Activated naive CD4-positive, alpha-beta T cell treated with anti-CD3 and anti-CD28 coated beads for 36 hours (primary cell): ENCODE measurements at places on chromosomes 11 and 22.

DNA sequence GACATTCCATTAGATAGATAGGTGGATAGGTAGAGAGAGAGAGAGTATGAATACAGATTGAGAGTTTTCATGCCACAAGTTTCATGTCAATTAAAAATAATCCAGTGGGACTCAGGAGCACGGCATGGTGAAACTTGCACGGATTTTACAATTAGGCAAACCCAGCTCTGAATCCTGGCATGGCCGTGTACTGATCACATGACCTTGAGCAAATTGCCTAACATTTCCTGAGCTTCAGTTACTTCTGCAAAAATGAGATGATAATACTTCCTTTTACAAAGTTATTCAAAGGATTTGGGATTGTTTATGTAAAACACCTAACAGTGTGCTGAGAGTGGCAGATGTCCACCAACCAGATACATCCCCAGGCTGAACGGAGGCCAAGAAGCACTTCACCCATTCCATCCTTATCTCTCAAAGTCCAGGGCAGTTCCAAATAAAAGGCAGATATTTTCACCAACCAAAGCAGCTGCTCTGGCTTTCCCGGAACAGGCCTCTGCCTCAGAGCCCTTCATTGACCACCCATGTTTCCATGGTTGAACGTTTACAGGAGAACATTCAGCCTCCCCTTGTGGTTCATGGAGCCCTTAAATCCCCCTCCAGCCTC lies 17.9 kb downstream of the APLNR start:
- DNase-seq, result no peak

DNA sequence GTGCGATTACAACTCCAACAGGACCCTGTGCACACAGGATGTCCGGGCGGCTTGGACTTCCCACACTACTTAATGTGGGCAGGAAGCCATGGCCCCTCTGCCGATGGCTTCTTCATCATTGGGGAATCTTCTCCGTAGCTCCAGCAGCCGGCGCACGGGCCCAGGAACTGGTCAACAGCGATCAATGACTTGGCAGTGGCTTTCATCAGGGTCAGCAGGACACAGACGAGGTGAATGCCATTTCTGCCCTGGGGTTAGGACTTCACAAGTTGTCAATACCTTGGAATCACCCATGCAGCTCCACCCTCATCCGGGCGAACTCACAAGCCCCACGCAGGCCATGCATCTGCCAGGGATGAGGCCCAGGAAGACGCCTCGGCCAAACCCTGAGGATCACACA lies 645.7 kb downstream of the BRD1 start:
- no peak for DNase-seq

- no peak for DNase-seq
Observed at GRCh38 chr11:115848611-115849010, 344.4 kb upstream of the CADM1 start.

DNA sequence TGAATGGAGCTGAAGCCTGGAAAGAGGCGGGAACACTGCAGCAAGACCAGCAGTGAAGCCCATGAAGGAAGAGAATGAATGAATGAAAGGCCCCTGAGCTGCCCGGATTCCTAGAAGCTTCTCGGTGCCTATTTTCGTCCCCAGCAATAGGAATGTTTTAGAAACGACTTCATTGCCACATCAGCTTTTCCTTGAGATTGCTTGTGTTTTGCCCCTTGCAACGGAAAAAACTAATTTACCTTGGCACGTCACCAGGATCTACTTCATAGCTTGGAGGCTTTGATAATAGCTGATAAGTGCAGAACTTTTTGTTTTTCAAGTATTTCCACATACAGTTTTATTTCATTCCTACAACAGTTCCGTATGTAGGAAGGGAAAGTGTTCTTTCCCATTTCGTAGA lies 248.9 kb upstream of the NARS2 start:
- no peak for DNase-seq

DNA sequence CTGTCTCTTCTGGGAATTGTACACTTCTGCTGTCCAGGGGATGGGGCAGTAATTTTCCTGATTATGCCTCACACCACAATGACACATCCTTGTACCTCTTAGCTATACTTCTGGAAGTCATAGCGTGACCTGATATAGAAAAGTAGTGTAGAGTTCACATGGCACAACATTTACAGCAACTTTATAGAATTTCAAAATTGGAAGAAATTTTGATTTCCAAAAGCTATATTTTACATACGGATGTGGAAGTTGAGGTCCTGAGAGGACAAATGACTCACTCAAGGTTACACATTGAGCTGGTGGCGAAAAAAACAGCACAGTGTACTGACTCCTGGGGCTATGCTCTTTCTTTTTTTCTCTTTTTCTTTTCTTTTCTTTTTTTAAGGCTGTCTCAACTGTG lies 6.3 kb upstream of the CYP2R1 start:
- no peak for DNase-seq

DNA sequence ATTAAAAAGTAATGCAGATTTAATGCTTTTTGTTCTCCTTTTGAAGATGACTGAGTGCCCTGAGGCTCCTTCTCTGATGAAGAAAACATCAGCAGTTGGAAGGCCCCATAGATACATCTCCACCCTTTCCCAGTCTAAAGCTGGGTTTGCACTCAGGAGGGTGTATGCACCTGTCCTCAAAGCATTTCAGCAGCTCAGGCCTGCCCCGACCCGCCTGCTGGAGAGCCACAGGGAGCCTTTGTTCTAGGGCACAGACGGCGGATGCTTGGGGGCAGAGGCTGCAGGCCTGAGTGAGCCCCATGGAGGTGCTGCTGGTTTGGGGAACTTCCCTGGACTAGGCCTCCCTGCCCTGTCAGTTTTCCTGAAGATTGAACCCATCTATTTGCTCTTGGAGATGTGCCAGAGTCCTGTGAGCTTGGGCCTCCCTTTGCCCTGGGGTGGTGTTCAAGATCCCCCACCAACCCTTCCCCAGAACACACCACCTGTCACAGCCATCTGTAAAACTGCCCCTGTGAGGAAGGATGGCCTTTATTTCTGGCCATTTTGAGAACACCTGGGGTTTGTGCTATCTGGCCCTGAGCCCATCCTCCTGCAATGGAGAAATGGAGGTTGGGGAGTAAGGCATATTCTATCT lies 160.0 kb downstream of the NAV2 start:
- DNase-seq, result no peak

- no peak for DNase-seq
Observed at GRCh38 chr11:128927683-128928336, 14.9 kb downstream of the TP53AIP1 start.

DNA sequence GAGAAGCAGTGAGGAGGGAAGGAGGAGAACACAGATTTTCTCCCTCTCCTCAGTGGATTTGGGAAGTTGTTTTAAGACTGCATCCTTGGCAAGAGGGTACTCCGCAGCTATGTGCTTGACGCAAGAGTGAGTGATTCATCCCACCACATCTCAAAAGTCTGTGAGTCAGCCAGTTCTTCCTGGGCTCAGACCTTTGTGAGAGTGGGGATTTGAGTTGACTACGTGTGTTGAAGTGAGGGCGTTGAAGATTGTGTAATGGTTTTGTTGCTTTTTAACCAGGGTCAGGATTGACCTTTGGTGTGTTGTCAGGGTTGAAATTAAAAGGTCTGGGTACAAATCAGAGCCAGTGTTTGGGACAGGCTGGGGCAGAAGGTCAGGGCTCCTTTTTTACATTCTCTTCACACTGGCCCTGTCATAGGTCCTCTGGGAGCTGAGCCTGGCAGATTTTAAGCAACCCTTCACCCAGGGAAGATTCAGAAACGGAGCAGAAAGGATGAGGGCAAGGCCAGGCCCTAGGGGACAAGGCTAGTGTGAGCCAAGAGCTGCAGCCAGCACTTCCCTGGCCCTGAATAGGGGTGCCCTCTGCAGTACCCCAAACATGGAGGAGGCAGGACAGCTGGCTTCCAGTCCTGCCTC lies 4.2 kb upstream of the C11orf86 start:
- peak; percentile 40 for DNase-seq

- DNase-seq, result no peak
Observed at GRCh38 chr11:70027451-70027850, 50.7 kb upstream of the ANO1 start.

- DNase-seq, result no peak
Observed at GRCh38 chr11:102488208-102488607, 35.6 kb upstream of the TMEM123 start.

DNA sequence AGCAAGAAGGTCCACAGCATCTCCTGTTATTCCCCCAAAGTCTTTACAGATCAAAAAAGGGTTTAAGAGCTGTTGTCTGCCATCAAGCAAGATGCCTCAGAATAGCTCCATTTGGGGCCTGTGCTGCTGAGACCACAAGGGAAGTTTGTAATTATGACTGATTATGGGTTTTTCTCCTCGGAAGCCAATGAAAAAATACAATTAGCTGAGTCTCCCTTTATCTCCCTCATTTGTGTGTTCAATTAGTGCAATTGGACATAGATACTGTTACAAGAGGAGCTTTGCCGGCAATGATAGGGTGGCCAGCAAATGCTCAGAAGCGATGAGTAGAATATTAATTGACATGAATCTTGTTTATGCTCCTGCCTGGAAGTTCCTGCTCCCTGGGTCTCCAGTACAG lies 83.7 kb downstream of the COMMD9 start:
- DNase-seq, result no peak

DNA sequence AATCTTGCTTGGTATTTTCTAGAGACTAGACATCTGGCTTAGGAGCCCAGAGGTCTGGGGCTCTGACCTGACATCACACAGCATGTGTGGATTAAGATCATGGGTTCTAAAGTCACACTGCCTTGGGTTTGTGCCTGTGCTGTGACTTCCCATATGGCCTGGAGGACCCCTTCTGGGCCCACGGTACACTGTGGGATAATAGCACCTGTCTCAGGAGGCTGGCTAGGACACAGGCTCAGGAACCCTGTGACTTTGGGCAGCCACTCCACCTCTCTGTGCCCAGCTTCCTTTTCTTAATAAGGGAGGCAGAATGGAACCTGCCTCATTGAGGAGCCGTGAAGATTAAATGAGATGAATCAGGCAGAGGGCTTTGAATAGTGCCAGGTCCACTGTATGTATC lies 99.2 kb upstream of the B3GAT1 start:
- no peak for DNase-seq

DNA sequence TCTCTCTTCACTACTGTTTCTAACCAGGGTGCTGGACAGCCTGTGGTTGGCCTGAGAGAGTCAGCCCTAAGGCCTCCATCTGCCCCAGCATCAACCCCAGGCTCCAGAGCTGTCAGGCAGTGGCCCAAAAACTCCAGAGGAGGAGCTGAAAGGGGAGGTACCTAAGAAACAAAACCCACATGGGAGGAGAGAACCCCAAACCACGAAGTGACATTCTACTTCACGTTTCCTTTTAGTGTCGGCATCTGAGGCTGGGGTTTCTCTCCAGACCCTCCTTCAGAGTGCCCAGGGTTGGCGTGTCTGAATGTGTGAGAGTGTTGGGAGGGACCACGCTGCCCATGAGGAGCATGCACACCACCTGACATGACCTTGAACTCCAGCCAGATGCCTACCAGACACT lies 69.8 kb upstream of the NNMT start:
- no peak for DNase-seq

DNA sequence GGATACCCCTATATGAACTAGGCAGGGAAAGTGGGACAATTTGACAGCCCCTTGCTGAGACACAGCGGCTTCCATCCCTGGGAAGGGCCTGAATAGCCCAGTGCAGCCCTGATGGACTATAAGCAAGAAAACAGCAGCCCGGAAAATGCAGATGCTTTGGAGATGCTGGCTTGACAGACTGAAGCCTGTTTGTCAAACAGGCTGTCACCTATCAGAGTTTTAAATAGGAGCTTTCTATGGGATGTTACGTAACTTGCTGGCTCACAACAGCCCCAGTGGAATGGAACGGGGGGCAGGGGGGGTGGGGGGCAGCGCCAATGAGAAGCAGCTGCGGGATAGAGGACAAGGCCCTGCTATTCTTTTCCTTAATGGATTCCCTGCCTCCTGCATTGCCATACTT lies 91.9 kb upstream of the NTM start:
- no peak for DNase-seq

GRCh38 chr22:30866811-30867271 lies 101.7 kb downstream of the MORC2 start:
- DNase-seq, result no peak

- peak; percentile 9 for DNase-seq
Observed at GRCh38 chr22:41048791-41049717, 43.3 kb upstream of the EP300 start.

DNA sequence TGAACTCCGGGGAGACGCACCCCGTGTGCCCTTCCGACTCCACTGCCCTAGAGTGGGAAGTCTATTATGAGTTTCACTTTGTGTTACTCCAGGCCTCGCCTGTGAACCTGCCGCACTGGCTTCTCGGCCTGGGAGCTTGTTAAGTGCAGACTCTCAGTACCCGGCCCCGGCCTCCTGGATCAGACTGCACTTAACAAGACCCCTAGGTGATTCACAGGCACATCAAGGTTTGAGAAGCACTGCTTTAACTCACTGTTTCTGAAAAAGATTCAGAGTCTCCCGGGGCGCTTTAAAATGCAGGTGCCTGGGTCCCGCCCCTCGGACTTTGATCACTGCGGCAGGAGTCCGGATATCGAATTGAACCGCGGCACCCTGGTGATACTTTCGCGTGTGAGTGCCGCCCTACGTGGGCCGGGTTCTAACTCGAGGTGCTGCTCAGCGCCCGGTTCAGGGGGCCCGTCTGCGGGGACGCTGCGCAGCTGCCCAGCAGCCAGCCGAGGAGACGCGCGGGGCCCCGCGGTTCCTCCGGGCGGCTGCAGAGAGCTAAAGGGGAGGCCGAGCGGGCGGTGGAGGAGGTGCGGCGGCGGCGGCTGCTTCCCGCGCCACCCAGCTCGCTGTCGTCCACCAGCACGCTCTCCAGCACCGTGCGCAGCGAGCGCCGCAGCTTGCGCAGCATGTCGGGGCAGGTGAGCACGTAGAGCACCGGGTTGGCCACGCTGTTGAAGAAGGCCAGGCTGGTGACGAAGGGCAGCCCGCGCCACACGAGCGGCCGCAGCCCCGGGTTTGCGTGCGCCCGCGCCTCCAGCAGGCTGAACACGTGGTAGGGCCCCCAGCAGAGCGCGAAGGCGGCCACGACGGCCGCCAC lies 3.4 kb downstream of the PTGDR2 start:
- DNase-seq, result no peak

- DNase-seq, result no peak
Observed at GRCh38 chr11:11740836-11741235, 100.9 kb upstream of the USP47 start.
